ENCODE measurements at places on chromosomes 7 and 10.

DNA sequence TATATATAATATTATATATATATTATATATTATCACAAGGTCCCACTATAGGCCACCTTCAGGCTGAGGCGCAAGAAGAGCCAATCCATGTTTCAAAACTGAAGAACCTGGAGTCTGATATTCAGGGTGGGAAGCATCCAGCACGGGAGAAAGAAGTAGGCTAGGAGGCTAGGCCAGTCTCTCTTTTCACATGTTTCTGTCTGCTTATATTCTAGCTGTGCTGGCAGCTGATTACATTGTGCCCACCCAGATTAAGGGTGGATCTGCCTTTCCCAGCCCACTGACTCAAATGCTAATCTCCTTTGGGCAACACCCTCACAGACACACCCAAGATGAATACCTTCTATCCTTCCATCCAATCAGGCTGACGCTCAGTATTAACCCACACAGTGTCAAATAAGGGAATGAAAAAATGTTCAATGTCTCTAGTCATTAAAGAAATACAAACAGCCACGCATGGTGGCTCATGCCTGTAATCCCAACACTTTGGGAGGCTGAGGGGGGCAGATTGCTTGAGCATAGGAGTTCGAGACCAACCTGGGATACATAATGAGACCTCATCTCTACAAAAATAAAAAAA is 135.4 kb upstream of the PCBD1 start:
- DNase-seq, result no peak

DNA sequence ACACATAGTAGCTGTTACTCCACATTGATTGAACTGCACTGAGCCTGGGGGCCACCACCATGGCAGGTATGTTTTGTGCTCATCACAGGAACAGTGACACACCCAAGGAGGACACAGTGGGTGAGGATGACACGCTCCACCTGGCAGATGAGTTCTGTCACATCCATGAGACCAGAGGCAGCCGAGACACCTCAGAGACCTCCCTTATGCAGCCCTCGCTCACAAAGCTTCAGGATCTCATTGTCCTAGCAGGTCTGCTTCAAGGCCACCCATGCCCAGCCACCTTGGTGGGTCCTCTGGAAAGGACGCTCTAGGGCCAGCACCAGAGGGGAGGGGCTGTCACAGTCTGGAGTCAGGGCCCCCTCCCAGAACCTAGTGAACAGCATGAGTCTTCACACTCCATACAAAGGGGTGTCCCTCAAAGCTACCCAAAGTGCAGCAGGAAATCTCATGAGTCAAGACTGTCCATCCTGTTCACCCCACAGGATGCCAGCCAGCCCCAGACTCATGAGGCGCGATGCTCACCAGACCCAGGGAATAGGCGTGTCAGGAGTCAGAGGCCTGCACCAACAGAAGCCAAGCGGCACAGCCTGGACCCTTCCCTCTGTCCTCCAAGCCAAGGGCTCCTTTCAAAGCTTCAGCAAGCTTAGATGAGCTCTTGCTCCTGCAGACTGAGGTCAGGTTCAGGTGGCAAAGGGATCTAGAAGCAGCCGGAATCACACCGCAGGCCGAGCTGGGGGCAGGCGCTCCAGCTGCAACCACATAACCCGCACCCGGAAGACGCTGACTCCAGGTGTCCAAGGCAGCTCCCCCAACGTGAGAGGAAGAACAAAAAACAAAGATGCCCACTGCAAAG is 9.6 kb downstream of the FAM53B start:
- DNase-seq, result no peak

DNA sequence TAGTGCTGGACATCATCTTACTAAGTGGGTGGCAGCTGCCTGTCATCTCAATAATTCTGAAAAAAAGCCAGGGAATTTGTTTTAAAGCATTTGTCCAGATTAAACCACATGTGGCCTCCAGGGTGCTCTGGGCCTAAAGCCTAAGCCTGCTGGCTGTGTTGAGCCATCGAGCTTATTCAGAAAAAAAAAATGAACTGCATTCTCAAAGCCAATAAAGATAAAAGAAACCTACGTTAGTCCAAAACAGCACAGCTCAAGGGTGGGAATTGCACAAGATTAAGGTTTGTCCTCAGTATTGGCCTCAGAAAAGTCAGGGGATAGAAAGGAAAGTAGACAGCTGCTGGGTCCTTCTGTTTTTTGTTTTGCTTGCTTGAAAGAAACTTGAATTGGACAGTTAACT is 22.6 kb upstream of the PRTFDC1 start:
- no peak for DNase-seq

DNA sequence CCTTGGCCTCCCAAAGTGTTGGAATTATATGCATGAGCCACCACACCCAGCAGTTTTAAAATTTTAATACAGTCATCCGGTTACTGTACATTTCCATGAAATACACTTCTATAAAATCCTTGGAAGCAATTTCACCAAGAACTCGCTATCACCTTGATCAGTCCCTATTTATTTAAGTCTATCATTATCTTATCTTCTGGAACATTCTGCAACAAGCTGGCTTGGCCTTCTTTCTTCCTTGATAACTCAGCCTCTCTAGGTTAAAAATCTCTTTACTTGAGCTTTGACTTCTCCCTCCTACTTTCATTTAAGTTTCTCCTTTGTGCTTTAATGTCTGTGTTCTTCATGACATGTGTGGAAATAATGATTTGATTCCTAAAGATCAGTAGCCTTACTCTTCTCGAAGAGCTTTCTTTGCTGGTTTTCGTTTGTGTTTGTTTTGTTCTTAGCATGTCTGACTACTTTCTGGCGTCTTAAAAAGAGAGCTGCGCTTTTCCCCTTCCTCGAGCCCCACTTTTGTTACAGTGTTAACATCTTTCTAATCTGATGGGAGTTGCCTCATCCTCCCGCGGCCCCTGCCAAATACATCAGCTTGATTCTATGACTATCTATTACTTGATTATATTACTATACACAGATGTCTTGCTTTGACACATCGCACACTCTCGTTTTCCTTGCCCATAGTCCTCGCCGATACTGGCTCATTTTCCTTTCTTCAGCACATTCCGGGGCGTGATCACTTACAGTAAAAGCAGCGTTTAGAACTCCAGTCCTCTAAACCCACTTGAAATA is 11.1 kb upstream of the CALML5 start:
- DNase-seq, result no peak

DNA sequence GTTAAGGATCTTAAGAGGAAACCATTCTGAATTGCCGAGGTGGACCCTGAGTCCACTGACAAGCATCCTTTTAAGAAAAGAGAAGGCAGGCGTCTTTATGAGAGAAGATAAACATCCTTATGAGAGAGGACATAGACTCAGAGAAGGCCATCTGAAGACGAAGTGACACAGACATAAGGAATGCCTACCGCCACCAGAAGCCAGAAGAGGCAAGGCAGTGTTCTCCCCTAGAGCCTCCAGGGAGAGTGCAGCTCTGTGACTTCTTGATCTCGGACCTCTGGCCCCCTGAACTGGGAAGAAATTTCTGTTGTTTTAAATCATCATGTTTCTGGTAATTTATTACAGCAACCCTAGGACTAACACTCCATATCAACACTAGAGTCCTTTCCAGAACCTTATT is 25.2 kb upstream of the ING3 start:
- no peak for DNase-seq

- no peak for DNase-seq
These were observed 70.4 kb downstream of the COA1 start for GRCh38 chr7:43658718-43659548.

GRCh38 chr10:100307684-100308083 is 21.2 kb upstream of the BLOC1S2 start:
- DNase-seq, result no peak

- DNase-seq, result no peak
These were observed 728 bp downstream of the CAV2 start for GRCh38 chr7:116500078-116500853.

- DNase-seq, result no peak
These were observed 674.7 kb downstream of the CCSER2 start for GRCh38 chr10:85003083-85003482.

DNA sequence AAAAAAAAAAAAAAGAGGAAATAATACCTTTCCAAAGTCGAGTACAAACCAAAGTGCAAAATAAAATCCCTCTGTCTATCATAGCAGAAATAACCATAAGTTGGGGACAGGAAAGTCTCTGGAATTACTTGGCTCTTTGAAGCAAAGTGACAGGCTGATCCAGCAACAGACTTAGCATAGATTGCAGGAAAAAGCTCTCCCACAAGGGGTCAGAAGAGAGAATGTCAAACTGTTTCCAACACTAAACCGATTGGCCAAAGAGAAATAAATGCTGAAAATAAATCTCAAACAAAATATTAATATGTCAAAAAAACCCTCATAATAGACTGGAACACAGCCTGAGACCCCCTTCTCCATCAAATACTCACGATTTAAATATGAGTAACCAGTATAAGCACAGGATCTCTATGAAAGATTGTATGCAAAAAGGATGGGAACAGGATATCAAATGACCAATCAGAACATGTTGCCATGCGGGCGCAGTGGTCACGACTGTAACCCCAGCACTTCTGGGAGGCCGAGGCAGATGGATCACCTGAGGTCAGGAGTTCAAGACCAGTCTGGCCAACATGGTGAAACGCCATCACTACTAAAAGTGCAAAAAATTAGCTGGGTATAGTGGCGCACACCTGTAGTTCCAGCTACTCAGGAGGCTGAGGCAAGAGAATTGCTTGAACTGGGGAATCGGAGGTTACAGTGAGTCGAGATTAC is 1000.7 kb upstream of the LRRN3 start:
- no peak for DNase-seq

GRCh38 chr7:149635561-149636329 is 137.6 kb downstream of the ZNF467 start:
- DNase-seq, result no peak

DNA sequence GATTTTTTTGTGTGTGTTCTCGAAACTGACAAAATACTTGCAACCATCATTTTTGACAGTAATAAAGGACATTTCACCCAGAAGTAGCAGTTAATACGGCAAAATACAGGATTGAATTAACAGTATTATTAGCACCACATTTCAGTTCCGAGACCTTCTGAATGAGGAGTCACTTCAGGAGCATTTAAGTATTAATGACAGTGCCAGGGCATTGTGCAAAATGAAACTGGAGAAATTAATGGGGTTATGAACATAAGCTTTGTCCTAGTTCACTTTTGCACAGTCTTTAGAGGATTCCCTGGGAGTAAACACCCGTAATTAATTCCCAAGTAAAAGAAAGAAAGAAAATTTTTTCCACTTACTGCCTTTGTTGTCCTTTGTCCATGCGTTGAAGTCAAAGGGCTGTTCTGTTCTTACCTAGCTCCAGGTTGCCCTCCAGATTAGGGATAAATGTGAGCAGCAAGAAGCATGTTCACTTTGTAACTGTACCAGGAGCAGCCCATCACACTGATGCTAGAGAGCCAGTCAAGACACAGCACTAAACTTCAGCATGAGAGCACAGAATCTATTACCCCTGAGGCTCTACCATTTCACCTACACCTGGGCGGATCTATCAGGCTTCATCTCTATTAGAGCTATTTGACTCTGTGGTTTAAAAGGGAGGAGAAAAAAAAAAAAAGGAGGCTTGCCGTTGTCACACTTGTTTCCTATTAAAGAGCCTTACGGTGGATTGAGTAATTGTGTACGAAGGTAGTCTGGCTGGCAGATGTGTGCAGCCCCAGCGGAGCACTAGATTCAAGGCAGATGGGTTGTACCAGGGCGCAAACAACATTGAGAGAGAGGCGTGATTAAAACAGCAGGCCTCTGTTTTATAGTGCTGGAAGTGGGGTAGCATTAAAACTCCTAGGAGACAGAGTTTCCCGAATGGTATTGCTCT is 297.8 kb upstream of the SEMA3A start:
- no peak for DNase-seq

DNA sequence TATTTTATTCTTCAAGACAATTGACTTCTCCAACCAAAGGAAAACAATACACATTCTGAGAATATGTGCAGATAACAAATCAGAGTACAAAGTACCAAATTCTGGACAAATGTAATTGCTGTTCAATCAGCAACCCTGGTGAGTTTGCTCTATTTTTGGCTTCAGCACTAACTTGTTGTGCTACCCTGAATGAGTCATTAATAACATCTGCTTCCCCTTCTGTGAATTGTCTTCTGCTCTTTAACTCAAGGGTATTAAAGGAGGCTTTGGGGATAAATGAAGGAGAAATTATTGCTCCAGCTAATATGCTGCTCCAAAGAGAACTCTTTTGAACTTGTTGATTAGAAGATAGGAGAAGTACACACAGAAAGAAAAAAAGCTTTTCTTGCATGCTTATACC is 459.3 kb downstream of the HTR7 start:
- no peak for DNase-seq

- no peak for DNase-seq
These were observed 230.9 kb downstream of the PARD3 start for GRCh38 chr10:34584164-34584563.

- DNase-seq, result no peak
These were observed 2.8 kb downstream of the EMX2 start for GRCh38 chr10:117545141-117546019.

GRCh38 chr7:32244806-32245345 is 174.7 kb upstream of the PDE1C start:
- DNase-seq, result no peak

DNA sequence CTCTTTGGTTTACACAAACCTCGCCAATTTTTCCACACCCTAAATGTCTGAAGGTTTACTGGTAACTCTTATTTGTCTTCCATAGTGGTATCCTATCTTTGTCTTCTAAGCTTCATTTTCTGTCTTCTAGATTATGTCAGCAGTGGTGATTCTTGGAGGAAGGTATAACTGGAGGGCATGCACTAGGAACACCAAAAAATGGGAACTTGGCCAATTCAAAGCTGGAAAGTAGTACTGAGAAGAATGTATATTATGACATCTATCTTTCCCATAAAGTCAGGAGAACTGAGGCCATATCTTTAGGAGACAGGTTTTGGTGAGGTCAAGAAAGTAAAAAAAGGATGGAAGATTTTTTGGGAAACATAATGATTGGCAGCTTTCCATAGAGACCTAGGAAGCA is 113.3 kb downstream of the CPEB3 start:
- DNase-seq, result no peak

DNA sequence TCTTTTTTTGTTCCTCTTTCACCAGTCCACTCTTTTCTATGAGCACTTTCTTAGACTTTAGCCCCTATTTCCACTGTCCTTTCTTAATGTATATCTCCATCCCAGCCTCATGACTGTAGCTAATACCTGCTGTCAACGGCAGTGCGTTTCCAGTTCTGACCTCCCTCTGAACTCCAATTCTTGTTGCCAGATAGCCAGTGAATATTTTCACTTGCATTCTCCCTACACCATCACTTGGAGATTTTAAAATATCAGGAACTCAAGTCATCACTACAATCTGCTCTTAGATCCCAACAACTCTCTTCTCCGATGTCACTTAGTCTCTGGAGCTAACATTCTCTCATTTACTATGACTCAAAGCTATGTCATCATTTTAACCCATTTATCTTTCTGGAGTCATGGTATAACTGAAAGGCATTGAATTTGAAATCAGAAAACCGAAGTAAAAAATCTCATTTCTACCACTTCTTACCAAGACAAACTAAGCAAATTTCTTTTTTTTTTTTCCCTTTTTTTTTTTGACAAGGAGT is 5.1 kb upstream of the SLC16A12 start:
- DNase-seq, result no peak

Data from stimulated activated CD4-positive, alpha-beta T cell treated with anti-CD3 and anti-CD28 coated beads, Interleukin-2, amount 100 ng/mL, for 48 hours (primary cell).